G401 (cell line): ENCODE measurements at places on chromosomes 1 and 21. TPM values are rescaled to one million over a fixed set of nuclear protein-coding genes. Genes with fewer than 3 reads are reported as not detected.

The S100A7A gene
- total RNA-seq, result not detected in 2 replicates

The DHRS3 gene
- total RNA-seq, result 9.1 and 13.5 TPM in 2 replicates

The TMEM81 gene
- 2.4 and 2.5 TPM in 2 replicates for total RNA-seq

The E2F2 gene
- total RNA-seq, result 8.4 and 11.7 TPM in 2 replicates

The UTS2 gene
- total RNA-seq, result not detected in 2 replicates

The LCE3E gene
- not detected in 2 replicates for total RNA-seq

The FCRL4 gene
- not detected in 2 replicates for total RNA-seq

The DCST1 gene
- not detected in 2 replicates for total RNA-seq

The S100A3 gene
- total RNA-seq, result 0.37 and 4.3 TPM in 2 replicates

The VWA5B1 gene
- not detected in 2 replicates for total RNA-seq

The CHI3L1 gene
- 1.3 TPM in 1 of 2 replicates, not detected in the other for total RNA-seq

The ZNF648 gene
- total RNA-seq, result not detected in 2 replicates

The KCNJ6 gene
- total RNA-seq, result not detected in 2 replicates

The NTNG1 gene
- 16.3 and 30.4 TPM in 2 replicates for total RNA-seq

The MYOM3 gene
- 0.49 and 0.54 TPM in 2 replicates for total RNA-seq

The TAGLN2 gene
- total RNA-seq, result 27.1 and 49.8 TPM in 2 replicates

The UQCRHL gene
- total RNA-seq, result 6.0 and 6.8 TPM in 2 replicates

The FRRS1 gene
- 11.9 and 14.8 TPM in 2 replicates for total RNA-seq

The EPRS1 gene
- 48.9 and 58.9 TPM in 2 replicates for total RNA-seq

The SPRR1B gene
- total RNA-seq, result not detected in 2 replicates

The KRTAP13-2 gene
- total RNA-seq, result not detected in 2 replicates

The MYBPH gene
- 0.47 TPM in 1 of 2 replicates, not detected in the other for total RNA-seq

The PTPRC gene
- not detected in 2 replicates for total RNA-seq

The PRKAA2 gene
- not detected in 2 replicates for total RNA-seq

The DLGAP3 gene
- 3.1 and 4.5 TPM in 2 replicates for total RNA-seq

The SH2D2A gene
- 1.8 and 2.4 TPM in 2 replicates for total RNA-seq

The C1orf35 gene
- total RNA-seq, result 29.7 and 36.9 TPM in 2 replicates

The TFF2 gene
- total RNA-seq, result not detected in 2 replicates

The CD53 gene
- not detected in 2 replicates for total RNA-seq

The TSSK3 gene
- 0.20 TPM in 1 of 2 replicates, not detected in the other for total RNA-seq

The CLCA4 gene
- not detected in 2 replicates for total RNA-seq

The MSTO1 gene
- total RNA-seq, result 28.1 and 29.4 TPM in 2 replicates

The WDR77 gene
- 89.2 and 134 TPM in 2 replicates for total RNA-seq

The VANGL1 gene
- total RNA-seq, result 1.5 and 2.3 TPM in 2 replicates

The RCSD1 gene
- total RNA-seq, result not detected in 2 replicates

The CFAP107 gene
- not detected in 2 replicates for total RNA-seq

The CELA2B gene
- not detected in 2 replicates for total RNA-seq

The CXADR gene
- 127 and 137 TPM in 2 replicates for total RNA-seq

The GREM2 gene
- not detected in 2 replicates for total RNA-seq

The GPR61 gene
- total RNA-seq, result not detected in 2 replicates

The ZNF697 gene
- 2.6 and 4.5 TPM in 2 replicates for total RNA-seq

The TDRD5 gene
- not detected in 2 replicates for total RNA-seq

The GLUL gene
- 862 and 1,000 TPM in 2 replicates for total RNA-seq

The CAMK2N1 gene
- not detected in 2 replicates for total RNA-seq

The ADAMTS4 gene
- total RNA-seq, result 0.43 and 0.95 TPM in 2 replicates

The CACNA1E gene
- not detected in 2 replicates for total RNA-seq

The TMEM35B gene
- total RNA-seq, result 49.2 and 73.3 TPM in 2 replicates

The CLCA1 gene
- not detected in 2 replicates for total RNA-seq

The KLF17 gene
- total RNA-seq, result not detected in 2 replicates

The COA7 gene
- 13.2 and 20.8 TPM in 2 replicates for total RNA-seq

The FCRL5 gene
- not detected in 2 replicates for total RNA-seq
